Activated T-helper 17 cell treated with anti-CD3 and anti-CD28 coated beads, Interleukin-2, amount 50 U/mL, for 72 hours (primary cell): ENCODE measurements at places on chromosomes 1 and 21.

DNA sequence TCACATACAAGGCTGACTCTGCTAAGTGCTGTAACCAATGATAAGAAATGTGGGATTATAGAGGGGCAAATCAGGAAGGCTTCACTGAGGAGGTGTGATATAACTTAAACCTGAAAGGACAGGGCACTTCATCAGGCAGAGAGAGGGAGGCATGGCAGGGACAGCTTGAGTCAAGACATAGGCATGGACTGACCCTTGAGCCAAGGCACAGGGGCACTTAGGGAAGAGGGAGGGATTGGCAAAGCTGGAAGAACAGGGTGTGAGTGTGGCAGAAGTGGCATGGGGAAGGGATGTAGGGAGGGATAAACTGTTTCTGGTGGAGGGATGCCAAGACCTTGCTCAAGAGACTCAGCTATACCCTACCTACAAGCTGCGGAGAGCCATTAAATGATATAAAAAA is 81.3 kb downstream of the PLXNA2 start:
- no peak for ATAC-seq

DNA sequence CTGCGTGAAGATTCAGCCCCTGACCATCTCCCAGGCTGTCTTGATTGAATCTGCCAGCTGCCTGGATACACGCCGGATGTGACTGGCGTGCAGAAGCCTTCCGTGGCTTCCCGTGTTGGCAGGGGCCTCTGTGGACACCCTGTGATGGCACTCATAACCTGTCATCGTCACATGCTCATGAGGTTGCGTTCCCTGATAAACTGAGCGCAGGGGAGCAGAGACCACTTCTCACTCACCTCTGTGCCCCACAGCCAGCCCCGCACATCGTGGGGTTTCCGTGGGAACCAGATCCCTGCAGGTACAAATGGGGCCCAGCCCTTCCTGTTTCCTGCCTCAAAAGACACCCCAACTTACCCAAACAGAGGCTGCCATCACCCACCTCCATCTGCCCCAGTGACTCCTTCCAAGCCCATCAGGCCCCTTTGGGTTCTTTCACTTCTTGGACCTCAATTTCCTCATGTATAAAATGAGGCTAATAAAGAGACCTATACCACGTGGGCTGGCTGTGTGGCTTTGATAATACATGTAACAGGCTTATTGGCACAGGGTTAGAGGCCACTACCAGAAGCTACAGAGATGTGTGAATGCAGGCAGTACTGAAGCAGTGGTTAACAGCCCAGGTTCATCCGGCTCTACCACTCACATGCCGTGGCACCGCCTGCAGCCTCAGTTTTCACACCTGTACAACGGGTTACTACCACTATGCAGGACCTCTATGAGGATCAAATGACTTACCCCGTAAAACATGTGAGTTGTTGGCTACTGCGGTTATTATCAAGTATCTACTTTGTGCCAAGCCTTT is 23.6 kb downstream of the HTR6 start:
- ATAC-seq: peak; percentile 28

DNA sequence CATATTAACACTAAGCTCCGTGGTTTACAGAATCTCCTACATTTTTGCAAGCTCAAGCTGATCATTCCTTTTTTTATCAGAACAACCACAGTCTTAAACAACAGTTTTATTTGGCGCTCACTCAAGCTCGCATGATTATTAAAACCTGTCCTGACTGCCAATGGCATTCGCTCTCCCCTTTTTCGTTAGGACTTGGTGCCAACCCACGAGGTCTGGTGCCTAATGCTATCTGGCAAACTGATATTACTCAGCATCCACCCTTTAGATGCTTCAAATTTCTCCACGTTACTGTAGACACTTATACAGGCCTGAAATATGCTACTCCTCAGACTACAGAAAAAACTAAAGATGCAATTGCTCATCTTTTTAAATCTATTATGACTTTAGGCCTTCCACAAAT is 23.0 kb upstream of the ITLN1 start:
- no peak for ATAC-seq

GRCh38 chr1:177181631-177182291 is 11.0 kb downstream of the BRINP2 start:
- ATAC-seq: peak; percentile 26

DNA sequence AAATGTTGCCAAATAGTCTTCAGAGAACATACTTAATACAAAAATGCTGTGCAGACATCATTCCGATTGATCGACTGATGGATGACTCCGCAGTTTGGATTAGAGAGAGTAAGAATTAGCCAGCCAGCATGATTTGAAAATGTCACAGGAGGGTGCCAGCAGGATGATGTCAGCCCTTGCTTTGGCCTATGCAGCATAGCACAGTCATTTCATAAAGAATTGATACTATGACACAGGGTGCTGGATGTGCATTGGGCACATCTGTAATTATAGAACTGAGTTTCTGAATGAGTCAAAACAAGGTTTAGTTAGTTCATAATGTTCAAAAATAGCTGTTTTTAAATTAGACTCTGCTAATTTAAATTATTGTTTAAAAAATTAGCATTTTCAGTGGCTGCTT is 21.6 kb upstream of the TRAF5 start:
- peak; percentile 100 for ATAC-seq
